ENCODE measurements at places on chromosomes 6 and 20.

DNA sequence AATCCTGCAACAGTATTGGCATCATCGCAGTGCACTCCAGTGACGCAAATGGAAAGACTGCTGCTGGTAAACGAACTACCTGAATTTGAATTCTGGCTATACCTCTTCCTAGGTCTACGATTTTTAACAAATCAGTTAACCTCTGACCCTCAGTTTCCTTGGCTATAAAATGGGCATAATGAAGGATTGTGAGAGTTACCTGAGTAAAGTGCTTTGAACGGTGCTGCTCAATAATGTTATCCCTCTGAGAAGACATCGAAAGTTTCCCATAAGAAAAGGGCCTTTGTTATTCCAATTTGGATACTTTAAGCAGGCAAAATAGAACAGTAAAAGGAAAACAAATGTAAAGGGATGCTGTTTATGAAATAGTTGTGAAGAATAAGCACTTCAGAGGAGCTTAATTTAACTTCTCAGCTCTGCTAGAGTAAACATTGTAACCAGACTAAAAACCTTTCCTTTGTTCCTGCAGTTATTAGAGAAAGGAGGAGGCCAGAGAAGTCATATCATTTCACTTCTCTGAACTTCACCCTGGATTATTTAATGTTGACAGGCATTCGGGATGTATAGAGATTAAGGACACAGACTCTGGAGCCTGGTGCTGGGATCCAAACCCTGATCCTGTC lies 5.8 kb downstream of the SGK1 start:
- DNase-seq, result no peak

GRCh38 chr20:56637576-56637975 lies 8.5 kb downstream of the TFAP2C start:
- no peak for DNase-seq

DNA sequence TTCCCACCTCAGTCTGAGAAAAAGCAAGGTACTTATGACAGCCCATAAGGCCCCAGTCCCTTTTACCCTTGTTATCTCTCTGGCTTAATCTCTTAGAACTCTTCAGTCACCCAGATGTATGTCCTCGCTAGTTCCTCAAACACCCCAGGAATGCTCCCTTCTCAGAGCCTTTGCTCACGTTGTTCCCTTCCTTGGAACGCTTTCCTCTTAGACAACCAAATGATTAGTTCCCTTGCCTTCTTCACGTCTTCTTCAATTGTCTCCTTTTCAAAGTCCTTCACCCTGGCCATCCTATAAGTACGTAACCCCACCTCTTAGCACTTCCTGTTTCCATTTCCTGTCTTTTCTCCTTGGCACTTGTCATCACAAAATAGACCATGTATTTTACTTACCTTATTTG lies 1.1 kb upstream of the APOBEC2 start:
- no peak for DNase-seq

GRCh38 chr20:12733811-12734210 lies 275.0 kb upstream of the SPTLC3 start:
- DNase-seq, result no peak

DNA sequence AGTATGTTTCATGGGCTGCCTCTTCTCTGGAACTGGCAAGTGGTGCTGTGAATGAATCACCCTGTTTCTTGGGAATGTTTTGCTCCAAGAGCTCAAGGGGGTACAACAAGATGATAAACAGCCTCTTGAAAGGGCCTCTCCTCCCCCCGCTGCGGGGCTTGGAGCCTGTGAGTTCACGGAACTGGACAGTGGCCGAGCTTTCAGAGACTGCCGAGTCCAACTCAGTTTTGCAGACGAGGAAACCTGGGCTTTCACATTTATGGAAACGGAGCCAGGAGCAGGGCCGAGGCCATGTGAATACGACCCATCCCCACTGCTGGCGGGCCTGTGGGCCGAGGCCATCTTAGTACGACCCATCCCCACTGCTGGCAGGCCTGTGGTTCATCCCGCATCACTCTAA lies 18.2 kb upstream of the SRC start:
- no peak for DNase-seq

DNA sequence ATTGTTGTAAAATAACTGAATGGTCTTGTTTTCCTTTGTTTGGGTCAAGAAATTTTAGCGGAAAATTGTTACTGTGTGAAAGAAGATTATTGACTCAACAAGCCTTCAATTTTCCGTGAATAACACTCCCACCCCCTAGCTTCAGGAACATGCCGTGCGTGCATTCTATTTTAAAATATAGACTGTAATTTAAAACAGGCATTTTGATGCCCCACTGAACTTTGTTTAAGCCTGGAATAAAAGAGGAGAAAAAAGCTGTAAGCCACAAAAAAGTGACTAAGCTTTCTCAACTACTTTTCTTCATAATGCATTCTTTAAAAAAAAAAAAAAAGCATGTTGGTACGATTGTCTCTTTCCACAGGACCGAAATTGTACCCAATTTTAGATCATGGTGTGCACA lies 166.0 kb downstream of the ARID1B start:
- no peak for DNase-seq

DNA sequence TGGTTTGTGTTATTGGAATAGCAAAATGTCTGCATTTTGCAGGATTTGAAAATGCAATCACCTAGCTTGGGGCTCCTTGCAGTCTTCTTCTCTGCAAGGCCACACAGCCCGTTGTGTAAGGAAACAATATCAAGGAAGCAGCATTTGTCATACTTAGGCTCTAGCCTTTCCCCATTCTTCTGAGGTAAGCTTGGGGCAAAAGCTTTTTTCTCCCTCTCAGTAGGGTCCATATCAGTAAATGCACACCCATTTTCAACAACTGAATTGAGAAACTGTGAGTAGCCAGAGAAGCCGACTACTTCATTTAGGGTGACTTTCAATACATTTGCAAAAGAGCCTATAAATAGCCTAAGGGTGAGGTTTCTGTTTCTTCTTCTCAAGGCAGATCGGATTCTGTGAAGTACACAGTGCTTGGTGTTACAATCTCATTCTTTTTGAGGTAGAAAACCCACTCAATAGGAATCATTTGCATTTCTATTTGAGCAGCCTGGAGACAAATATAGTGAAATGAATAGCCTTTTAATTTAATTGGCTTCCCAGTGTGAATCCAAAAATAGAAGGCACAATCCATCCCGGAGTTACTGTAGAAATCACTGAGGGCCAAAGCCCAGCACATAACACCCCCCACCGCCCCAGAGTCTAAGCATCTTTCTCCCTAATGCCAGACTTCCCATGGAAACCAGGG lies 61.8 kb downstream of the BTBD3 start:
- DNase-seq, result no peak

DNA sequence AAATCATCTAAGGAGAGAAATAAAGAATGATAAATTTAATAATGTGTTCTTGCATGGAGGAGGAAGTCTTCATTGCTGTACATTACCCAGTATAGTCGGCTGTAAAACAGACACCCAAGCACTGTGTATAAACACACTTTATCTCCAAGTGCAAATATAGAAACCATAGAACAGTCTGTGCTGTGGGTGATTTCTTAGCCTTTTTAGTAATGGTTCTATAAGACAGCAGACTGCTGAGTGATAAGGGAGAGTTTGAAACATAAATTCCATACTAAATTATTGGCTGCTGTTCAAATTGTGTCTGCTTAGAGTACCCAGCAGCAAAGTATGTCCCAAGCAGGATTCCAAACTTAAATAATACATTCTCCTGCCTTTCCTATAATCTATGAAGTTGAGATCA lies 4.6 kb downstream of the FILIP1 start:
- DNase-seq, result peak; percentile 4

DNA sequence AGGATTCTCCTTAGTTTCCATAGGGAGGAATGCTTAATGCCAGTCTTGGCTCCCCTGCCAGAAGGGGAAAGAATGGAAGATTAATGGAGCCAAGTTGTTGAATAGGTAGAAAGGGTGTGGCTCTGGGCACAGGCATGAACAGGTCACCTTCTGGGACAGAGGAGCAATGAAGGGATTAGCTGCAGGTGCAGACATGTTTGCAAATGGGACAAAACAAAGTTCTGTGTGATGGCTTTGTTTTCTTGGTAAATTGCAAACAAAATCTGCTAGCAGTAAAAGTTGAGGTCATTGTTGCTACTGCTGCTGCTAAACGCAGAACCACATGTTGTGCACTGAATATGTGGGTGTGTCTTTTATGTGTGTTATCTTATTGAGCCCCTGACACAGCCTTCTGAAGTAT lies 93.3 kb downstream of the PERP start:
- no peak for DNase-seq

- DNase-seq, result no peak
Observed at GRCh38 chr6:127893541-127893940, 7.3 kb downstream of the THEMIS start.

- DNase-seq, result no peak
Observed at GRCh38 chr6:156864557-156864956, 87.4 kb downstream of the ARID1B start.

DNA sequence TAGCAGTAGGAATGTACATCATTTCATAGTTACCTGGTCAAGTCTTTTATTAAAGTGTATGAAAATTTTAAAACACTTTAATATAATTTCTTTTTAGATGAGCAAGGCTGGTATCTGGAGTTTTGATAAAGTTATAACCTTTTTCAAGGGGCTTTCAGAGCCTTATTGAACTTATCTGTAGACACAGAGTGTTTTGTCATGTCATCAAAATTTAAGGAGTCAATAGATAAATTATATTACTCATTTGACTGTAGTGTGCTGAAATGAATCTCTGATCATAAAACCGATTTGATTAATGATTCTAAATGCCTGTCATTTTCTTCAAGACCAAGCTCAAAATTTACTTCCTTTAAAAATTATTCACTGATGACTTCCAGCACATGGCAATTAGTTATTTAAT lies 125.6 kb downstream of the ARID1B start:
- DNase-seq, result no peak

GRCh38 chr6:75135450-75135849 lies 70.4 kb downstream of the COL12A1 start:
- DNase-seq, result no peak

DNA sequence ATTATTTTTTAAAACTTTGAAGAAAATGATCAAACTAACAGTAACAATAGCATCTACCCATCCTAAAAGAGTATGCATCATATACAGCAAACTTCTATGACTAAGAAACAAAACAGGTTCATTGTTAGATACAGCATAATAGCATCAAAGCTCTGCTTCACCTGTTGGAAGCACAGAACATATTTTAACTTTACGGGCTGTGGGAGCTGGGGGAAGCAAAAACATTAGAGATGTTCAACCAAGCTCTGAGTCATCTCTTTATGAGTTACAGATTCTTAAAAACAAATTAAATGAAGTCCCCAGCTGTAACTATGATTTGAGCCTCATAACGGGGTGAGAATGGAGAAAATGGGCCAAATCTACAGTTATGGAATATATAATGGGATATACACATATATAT lies 63.4 kb downstream of the SYNE1 start:
- DNase-seq, result no peak
